Osteoblast (primary cell): ENCODE measurements at places on chromosomes 5 and 9. TPM values are rescaled to one million over a fixed set of nuclear protein-coding genes. Genes with fewer than 3 reads are reported as not detected.

APBA1 gene
- 1.8 and 5.3 TPM in 2 replicates for total RNA-seq

GRCh38 chr5:160991205-160991604 lies 139.2 kb upstream of the ATP10B start:
- DNase-seq = no peak

IL31RA gene
- total RNA-seq = 0.36 TPM in 1 of 2 replicates, not detected in the other

GRCh38 chr9:136086213-136086881 lies 8.7 kb downstream of the NACC2 start:
- DNase-seq = peak; percentile 92

DNA sequence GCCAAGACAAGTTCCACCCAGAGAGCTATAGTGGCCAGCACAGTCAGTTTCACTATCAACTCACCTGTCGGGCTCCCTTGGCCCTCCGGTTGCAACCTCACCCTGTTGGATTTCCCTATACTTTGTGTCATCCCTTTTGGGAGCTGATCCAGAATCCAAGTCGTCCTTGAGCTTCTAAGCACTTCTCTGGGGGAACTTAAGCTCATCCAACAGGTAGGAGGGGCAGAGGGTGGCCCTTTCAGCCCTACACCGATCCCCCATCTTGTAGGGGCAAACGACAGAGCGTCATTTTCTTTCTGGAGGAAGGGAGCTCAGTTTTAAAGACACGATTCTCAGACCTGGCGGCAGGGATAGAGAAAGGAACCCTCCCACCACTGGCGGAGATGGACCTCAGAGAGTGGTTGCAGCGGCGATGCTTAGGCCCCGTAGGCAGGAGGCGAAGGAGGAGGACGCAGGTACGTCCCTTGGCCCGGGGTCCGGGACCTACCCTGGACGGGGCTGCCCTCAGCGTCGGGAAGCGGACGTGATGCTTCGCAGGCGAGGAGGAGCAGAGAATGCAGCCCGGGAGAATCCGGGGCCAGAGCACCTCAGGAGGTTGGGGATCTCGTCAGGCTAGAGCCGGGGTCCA lies 519 bp downstream of the ZER1 start:
- peak; percentile 72 for DNase-seq

RNF183 gene
- total RNA-seq = not detected in 2 replicates

PCDHGA5 gene
- total RNA-seq = 2.5 and 2.7 TPM in 2 replicates

GRCh38 chr9:133788819-133789717 lies 50.9 kb upstream of the SARDH start:
- DNase-seq = no peak

DNA sequence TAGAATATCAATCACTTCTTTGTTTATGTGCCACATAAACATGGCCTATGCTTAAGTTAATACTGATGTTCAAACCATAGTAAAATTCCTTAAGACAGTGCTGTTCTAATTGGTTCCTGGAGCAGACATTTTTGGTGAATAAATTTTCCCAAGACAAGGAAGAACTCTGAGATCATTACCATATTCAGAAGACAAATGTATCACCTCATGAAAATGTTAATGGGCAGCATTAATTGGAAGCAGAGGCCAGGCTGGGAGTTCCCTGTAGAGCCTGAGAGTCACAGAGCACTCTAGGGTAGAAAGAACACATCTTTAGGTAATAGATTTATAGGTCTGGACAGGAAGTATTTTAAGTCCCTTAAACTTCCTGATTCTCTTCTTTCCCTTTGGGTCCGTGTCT lies 240.2 kb downstream of the MAN2A1 start:
- no peak for DNase-seq

PDE8B gene
- total RNA-seq = under 0.01 TPM in 2 replicates

ZFP37 gene
- 3.2 and 3.3 TPM in 2 replicates for total RNA-seq

GRCh38 chr5:76964060-76964459 lies 11.2 kb downstream of the CRHBP start:
- peak; percentile 57 for DNase-seq

DNA sequence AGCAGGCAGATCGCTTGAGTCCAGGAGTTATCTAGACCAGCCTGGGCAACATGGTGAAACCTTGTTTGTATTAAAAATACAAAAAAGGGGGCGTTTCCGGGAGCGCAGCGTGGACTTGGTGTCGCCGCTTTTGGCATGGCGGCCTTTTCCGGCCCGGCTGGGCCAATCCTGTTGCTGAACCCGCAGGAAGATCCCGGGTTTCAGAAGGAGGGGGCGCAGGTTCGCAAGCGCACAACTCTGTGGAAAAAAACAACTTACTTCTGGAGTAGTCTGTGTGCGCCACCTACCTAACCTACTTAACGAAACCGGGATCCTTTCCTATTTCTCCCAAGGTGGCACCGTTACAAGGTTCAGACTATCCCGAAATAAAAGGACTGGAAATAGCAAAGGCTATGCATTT lies 198.6 kb downstream of the MSX2 start:
- DNase-seq = no peak

DNA sequence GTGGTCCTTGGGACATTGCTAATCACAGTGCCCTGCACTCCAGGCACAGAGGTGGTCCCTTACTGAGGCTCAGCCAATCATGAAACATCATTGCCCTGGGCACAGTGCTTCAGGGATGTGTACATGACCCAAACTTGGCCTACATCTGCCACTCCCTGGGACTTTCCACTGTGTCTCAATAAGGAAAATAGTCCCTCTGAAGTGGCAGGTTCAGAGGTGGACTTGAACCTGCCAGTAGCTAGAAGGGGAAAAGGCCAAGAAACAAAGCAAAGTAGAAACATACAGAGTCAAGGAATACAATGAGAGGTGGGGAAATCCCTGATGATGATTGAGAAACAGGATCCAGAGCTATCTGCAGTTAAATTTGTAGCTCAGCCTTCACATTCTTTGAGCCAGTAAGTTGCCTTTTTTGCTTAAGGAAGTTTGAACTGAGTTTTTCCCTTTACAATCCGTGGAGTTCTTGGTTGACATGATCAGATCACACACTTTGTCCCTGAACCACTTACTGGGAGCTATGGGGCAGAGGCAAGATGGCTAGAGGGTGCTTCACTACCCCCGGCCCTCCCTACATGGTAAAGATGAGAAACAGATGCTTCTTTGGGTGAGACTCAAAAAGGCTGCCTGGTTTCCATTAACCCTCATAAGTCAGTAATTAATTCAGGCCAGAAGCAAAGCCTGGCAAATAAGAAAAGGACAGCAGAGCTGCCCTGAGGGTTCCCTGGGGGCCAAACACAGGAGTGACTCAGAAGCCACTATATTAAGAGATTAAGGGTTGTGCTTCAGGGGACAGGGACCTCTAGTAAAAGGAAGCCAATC lies 57.6 kb downstream of the SH3TC2 start:
- no peak for DNase-seq

GRCh38 chr9:69446496-69446895 lies 121.5 kb downstream of the ENTREP1 start:
- DNase-seq = no peak

SGCD gene
- total RNA-seq = 27.1 and 33.3 TPM in 2 replicates

DNA sequence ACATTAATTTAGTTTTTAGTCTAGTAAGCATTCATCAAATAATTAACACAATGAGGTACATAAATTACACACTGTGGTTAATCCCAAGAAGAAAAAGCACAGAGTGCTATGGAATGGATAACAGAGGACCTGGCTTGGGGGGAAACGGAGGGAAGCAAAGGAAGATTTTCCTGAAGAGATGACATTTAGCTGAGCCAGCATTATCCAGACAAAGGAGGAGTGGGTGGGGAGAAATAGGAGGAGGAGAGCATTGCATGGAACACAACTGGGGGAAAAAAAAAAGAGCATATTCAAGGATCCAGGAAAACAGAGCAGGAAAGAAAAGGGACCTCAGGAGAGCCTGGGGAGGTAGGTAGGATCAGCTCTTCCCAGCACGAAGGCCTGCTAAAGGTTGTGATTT lies 170.8 kb downstream of the DNAH5 start:
- DNase-seq = no peak

GRCh38 chr9:78397045-78397444 lies 100.1 kb downstream of the PSAT1 start:
- peak; percentile 65 for DNase-seq

PCDH12 gene
- under 0.01 TPM in 1 of 2 replicates, not detected in the other for total RNA-seq

DNA sequence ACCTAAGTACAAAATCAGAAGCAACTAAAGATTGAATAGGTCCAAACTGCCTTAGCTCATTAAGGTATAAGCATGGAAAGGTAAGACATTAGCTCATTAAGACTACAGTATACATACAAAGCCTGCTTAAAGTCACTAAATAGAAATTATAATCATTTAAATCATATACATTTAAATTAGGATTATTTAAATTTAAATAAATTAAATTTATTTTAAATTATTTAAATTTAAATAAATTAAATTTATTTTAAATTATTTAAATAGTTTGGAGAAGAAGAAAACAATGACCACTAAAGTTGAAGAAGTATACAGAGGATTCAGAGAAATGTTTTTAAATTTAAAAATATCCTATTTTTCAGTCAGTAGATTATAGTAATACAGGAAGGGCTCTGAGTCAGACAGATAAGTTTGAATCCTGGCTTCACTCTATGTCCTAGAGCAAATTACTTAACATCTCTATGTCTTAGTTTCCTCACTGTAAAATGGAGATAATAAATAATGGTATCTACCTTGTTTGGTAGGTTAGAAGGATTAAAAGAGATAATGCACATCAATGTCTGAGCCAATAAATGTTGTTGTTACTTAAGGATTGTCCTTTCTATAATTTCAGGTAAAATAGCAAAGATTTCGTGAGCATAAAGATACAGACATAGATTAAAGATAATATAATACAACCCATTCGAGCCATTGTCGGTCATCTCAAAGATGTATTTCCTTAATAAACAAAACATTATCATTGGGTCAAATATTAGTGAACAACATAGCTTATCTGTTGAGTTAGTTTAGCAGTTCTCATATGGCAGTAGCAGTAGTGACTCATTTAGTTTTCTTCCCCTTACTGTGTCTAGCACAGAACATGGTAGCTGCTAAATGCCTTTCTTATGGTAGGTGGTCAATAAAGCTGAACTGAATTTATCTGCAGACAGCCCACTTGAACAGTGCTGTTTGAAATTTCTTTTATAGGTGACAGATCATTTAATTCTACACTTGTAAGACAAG lies 100.6 kb downstream of the KIAA0825 start:
- no peak for DNase-seq

CDC25C gene
- 1.8 TPM in 2 replicates for total RNA-seq

DNA sequence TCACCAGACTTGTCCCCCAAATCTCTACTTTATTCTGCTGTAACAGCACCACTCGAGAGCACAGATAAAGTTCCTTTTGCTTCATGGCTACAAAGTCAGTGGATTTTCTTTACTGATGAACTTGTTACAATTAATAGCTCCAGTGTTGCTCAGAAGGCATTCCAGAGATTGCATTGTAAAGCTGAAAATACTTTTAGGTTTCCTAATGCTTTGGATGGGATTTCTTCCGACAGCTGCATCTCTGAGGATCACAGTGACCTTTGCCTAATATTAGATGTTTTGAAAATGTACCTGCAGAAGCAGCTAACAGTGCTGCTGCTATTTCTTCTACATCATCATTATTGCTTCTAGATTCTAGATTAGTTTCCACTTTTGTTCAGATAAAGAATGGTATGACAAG lies 58.8 kb upstream of the TMEM171 start:
- no peak for DNase-seq

GRCh38 chr5:1217596-1218206 lies 7.5 kb upstream of the SLC6A18 start:
- no peak for DNase-seq

- DNase-seq = no peak
Observed at GRCh38 chr5:158351485-158352125, 492.7 kb upstream of the CLINT1 start.

GRCh38 chr9:2013743-2014475 lies 1.2 kb upstream of the SMARCA2 start:
- DNase-seq = peak; percentile 90

SH3TC2 gene
- 0.59 and 0.72 TPM in 2 replicates for total RNA-seq

KIF20A gene
- 5.3 and 7.2 TPM in 2 replicates for total RNA-seq

DNA sequence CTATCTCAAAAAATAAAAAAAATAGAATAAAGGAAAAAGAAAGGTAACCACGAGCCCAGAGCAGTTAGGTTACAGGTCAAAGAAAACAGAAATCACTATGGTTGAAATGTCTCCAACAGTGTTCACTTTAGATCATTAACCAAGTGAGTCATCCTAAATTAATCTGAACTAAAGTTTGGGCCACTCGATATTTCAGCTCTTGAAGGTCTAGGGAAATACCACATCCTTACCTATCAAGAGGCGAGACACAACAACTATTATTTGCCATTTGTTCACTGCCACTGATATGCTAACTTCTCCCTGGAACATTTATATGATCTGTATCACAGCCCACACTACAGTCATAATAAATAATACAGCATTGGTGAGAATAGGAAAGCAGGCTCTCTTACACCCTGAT lies 111.3 kb upstream of the NR5A1 start:
- no peak for DNase-seq

- no peak for DNase-seq
Observed at GRCh38 chr5:118554981-118555380, 433.4 kb downstream of the DTWD2 start.

DNA sequence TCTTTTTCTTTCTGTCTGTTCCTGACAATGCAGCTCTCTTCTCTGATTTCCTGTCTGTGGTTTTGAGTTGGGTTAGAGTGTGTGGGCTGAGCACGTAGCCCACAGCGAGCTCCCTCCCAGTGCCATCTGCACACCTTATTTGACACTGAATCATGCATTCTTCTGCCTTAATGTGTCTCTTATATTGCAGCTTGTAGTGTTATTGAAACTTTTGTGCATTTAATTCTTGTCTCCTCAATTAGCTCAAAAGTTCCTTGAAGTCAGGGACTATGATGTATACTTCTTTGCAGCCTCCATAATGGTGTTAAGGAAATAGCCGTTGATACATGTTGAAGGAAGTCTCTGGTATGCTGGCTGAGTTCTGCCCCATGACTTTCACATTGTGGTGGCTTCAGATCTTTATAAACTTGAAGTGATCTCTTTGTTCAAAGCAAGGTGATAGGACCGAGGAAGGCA lies 576.2 kb upstream of the CLINT1 start:
- no peak for DNase-seq

DNA sequence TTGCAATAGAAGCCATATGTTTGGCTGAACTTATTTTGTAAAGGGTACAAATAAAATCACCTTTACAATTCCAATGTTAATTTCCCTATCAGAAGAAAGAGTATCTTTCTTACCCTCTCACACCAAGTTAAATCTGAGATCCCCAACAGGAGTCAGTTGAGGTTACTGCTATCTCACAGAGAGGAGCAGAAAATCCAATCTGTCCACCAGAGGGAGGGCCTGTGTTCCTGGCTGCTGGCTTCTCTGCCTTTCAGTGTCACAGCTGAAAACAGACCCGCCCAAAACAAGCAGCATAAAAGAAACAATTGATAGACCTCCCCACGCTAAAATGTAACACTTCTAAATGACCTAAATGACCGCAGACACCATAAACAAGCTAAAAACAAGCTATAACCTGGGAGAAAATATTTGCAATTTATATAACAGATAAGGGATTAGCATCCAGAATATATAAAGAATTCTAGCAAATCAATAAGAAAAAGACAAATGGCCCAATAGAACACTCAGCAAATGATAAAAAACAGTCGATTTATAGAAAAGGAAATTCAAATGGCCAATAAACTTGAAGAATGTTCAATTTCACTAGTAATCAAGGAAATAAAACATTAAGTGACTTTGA lies 24.5 kb upstream of the MVB12B start:
- DNase-seq = peak; percentile 94

GRCh38 chr5:66945389-66946349 lies 250.9 kb downstream of the CD180 start:
- DNase-seq = no peak
